Stimulated activated CD4-positive, alpha-beta T cell treated with anti-CD3 and anti-CD28 coated beads, Interleukin-1b, Interleukin-23, amount 100 ng/mL, for 1 hour (primary cell): ENCODE measurements at places on chromosomes 12 and 14.

DNA sequence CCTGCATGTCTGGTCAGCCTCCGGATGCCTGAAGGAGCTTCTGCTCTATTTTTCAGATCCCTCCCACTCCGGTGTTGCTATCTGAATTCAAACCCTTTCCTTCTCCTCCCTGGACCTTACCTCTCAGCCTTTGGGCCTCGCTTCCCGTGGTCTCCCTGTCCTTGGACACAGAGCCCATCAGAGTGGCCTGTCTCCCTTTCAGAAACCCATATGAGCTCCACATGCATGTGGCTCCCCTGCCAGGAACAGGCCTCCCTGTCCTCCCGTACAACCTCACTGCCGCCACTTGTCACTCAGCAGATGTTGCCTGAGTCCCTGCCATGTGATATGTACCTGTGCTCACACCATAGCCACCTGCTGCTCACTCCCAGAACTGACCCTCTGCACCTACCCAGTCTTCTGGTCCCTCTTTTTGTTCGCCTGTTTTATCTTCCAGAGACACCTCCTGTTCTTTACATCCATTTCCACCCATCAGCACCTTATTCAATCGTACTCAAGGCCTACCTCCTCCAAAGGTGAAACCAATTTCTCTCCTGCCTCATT lies 182.5 kb downstream of the ZFP36L1 start:
- DNase-seq: no peak

DNA sequence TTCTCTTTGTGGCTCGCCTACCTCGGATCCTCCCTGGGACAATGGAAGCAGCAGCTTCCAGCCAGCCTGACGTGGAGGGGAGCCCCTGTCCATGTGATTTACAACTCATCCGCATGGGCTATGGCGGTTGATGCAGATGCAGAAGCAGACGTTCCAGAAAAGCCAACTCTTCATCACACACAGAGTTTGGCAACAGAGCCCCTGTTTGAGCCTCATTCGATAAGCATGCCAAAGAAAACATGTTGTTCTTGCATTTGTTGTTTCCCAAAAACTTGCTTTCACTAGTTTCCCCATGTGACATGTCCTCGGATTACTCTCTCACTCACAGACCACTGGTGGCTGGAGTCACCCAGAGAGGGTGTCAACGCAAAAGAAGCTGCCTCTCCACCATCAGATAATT lies 16.4 kb upstream of the TC2N start:
- no peak for DNase-seq

GRCh38 chr12:39824505-39825212 lies 205.1 kb upstream of the ABCD2 start:
- no peak for DNase-seq

DNA sequence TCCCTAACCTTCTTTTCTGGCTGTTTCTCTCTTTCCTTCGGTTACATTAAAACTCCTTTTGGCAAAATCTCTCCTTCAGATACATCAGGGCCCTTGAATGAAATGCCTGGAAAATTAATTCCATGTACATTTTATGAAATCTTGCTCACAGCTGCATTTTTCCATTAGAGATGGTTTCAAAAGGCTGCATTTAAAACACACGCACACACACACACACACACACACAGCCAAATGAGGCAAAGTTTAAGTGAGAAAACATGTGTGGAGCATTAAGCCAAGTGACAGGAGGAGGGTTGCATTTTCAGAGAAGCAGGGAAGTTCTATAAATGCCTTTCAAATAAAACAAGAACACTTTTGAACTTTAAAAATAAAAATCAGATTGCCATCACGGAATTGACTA lies 216.4 kb downstream of the LRIG3 start:
- DNase-seq: no peak

GRCh38 chr12:38389614-38390013 lies 73.0 kb downstream of the ALG10B start:
- no peak for DNase-seq

DNA sequence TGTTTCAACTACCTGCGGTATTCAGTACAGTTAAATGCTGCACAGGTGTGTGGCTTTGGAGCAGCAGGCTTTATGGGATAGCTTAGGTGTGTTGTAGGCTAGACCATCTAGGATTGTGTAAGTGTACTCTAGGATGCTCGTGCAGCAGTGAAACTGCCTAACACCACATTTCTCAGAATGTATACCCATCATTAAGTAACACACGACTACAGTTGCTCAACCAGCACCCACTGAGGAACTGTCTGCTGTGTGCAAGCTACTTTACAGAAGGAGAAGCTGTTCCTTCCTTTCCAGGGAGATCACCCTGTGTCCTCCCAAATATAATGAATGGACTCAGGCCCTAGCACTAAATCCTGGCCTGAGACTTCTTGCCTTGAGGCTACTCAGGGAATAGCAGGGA lies 94.8 kb downstream of the SLC24A4 start:
- no peak for DNase-seq

DNA sequence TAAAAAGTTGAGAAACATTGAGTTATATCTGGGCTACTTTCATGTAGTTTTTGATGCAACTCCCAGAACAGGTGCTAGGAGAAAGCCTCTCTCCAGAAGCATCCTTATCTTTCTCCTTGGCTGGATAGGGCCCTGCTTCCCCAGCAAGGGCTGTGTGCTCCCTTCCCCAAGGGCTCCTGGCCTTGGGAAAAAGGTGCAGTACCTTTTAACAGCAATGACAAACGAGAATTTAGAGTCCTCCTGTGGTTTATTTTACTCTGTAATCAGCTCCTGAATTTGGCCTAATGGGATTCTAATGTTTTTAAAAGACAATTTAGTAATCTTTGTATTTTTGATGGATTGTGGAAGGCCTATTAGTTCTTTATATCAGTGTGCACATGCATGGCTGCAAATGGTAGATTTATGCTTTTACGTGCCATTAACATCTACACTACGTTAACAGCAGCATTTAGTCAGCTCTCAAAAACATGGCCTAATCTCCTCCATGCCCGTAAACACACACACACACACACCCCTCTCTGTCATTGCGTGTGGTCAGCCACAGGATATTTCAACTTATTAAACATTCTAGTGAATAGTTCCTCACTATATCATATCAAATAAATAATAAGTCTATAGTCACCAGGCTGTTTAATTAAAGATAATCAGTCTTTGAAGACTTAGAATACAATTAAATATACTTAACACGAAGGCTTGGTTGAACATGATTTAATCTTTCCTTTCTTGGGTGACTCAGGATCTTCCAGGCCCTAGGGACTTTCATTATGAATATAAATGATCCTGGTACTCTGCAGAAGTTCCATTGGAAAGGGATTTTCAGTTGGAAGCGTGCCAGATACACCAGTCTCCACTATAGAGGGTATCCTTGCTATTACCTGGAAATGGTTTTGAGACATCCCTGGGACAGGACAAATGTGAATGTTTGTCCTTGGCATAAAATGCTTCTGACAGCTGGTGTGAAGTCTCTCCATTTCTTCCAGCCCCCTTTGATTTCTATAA lies 181.4 kb upstream of the PWP1 start:
- DNase-seq: no peak

- no peak for DNase-seq
Observed at GRCh38 chr12:29578731-29579130, 81.2 kb upstream of the OVCH1 start.

GRCh38 chr12:106840243-106840642 lies 65.8 kb downstream of the RIC8B start:
- no peak for DNase-seq

GRCh38 chr14:71508901-71509300 lies 423.3 kb upstream of the RGS6 start:
- no peak for DNase-seq

DNA sequence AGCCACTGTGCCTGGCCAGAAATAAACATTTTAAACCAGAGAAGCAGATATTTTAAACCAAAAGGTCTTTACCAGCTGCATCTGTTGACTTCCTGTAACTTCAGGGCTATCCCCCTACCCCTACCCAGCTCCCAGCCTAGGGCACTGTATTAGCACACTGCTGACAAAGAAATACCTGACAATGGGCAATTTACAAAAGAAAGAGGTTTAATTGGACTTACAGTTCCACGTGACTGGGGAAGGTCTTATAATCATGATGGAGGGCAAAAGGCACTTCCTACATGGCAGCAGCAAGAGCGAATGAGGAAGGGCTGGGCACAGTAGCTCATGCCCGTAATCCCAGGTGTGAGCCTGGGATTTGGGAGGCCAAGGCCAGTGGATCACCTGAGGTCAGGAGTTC lies 26.0 kb downstream of the GEMIN2 start:
- DNase-seq: no peak

- no peak for DNase-seq
Observed at GRCh38 chr12:44618946-44619345, 257.2 kb downstream of the NELL2 start.

DNA sequence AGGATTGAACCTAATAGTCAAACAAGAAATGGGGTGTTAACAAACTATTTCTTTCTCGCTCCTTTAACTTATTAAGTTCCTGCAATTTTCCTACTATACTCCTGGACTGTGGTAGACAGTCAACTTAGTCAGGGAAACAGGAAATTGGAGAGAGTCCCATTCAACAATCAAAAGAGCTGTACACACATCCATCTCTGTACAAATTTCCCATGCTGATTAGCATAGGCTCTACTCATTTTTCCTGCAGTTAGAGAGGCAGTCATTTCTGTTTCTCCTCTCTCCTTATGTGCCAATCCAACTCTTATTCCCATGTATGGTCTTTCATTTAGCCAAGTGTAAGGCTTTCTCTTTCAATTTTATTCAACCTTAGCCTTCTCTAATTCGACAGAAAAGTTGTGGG lies 1168.5 kb upstream of the FLRT2 start:
- no peak for DNase-seq

GRCh38 chr12:78916845-78917480 lies 52.4 kb downstream of the SYT1 start:
- no peak for DNase-seq

- DNase-seq: no peak
Observed at GRCh38 chr14:73457041-73457923, 1.1 kb downstream of the NUMB start.

DNA sequence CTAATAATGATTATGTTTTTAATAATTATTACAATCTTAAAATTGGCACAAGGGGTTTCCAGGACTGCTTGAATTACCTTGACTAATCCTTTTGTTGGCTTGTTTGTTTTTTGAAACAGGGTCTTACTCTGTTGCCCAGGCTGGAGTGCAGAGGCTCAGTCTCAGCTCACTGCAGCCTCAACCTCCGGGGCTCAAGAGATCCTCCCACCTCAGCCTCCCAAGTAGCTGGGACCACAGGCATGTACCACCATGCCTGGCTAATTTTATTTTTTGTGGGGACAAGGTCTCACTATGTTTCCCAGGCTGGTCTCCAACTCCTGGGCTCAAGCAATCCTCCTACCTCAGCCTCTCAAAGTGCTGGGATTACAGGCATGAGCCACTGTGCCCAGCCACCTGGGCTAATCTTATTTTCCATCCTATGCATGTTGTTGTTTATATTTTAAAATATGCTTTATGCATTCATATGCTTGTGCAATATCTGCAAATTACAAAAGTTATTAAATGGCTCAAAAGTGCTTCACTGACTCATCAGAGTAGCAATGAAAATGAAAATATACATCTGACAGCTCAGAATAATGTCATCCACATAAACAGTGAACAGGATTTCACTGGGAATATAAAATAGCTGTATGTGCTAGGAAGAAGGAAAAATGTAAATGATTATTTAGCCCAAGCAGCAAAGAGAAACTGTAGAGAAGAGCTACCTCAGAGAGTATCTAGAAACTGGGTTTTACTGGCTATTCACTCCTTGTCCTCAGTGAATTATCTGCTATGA lies 24.8 kb upstream of the PLEKHG6 start:
- no peak for DNase-seq

DNA sequence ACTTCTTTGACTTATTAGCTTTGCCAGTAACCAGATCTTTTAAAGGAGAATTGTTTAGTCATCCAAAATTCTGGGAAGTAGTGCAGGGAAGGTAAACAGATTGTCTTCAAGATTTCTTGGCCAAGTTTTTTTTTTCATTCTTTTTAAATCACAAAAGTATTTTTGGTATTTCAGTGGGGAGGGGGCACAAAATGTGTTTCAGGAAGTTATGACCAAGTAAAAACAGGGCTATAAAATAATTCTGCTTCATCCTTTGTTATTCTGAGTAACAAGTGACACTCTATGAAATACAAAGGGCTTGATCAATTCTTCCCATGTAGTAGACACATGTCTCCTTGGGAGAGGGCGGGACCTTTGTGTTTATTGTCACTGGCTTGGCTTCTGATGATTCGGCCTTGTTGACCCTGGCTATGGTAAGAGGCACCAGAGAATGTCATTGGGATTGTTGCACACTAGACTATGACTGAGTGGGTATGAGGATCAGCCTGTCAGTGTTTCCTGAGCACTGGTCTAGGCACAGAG lies 55.4 kb downstream of the SUSD6 start:
- no peak for DNase-seq

DNA sequence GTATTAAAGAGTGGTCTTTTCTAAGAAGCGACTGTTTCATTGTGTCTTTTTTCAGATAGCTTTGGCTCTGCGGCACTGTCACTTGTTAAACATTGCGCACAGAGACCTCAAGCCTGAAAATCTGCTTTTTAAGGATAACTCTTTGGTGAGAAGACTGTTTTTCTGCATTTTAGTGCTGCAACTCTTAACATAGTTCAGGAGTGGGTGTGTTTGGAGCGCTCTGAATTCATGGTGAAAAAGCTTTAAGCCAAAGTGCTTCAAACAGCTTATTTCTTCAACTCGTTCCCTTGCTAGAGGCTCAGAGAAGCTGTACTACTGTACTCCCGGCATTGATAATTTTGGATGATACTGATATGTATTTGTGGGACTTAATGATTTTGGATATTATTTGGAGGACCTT lies 28.2 kb downstream of the MAPKAPK5 start:
- no peak for DNase-seq

DNA sequence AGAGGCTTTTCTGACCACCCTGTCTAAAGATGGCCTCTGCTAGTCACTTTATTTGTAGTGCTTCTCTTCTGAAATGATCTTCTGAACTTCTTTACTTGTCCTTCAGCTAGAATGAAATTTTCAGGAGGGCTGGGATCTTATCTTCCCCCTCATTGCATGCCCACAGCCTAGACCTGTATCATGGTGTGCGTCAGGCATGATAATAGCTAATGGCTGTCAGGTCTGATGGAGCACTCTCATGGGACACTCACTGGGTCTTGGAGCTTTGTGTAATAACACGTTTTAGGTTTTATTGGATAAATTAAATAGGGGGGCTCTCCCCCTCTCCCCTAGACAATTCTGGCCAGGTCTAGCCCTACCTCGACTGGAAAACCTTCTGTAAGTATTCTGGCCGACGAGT lies 97.1 kb upstream of the NRXN3 start:
- DNase-seq: no peak

- DNase-seq: no peak
Observed at GRCh38 chr14:78764645-78765044, 594.5 kb downstream of the NRXN3 start.
